NCI-H187 (cell line): ENCODE measurements at places on chromosomes 13 and 19.
A peak's percentile ranks its signal among the peaks of the same experiment; 100 is the strongest.

GRCh38 chr13:109694972-109695371, 91.4 kb downstream of the IRS2 start:
- no peak for DNase-seq

- no peak for DNase-seq
Measured at GRCh38 chr19:5805462-5806132, 730 bp downstream of the NRTN start.

DNA sequence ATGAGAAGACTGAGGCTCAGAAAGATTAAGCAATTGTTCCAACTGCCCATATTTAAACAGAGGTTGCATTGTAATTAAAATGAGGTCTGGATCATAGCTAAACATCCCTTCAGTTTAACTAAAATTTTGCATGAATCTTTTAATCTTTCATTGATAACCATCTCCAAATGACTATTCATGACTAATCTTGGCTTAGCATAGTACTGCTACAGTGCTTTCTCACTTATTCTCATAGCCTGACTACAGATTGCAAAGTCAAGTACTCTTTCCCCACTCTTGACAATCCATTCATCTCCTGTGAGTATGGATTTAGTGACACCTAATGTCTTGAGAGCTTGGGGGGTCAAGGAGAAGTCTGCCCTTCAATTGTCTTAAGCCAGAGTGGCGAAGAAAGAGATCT, 258.4 kb downstream of the RFC3 start:
- no peak for DNase-seq

GRCh38 chr13:37123337-37123736, 17.9 kb upstream of the CSNK1A1L start:
- peak; percentile 36 for DNase-seq

GRCh38 chr13:40994581-40995230, 24.4 kb downstream of the ELF1 start:
- DNase-seq, result no peak

DNA sequence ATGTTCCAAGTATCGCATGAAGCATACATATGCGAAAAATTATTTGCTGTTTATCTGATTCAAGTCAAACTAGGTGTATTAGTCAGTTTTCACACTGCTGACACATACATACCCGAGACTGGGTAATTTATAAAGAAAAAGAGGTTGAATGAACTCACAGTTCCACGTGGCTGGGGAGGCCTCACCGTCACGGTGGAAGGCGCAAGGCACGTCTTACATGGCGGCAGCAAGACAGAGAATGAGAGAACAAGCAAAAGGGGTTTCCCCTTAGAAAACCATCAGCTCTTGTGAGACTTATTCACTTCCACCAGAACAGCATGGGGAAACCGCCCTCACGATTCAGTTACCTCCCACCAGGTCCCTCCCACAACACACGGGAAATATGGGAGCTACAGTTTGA, 13.0 kb upstream of the PROZ start:
- DNase-seq, result no peak

- DNase-seq, result no peak
Measured at GRCh38 chr13:62014299-62014698, 598.6 kb upstream of the PCDH20 start.

DNA sequence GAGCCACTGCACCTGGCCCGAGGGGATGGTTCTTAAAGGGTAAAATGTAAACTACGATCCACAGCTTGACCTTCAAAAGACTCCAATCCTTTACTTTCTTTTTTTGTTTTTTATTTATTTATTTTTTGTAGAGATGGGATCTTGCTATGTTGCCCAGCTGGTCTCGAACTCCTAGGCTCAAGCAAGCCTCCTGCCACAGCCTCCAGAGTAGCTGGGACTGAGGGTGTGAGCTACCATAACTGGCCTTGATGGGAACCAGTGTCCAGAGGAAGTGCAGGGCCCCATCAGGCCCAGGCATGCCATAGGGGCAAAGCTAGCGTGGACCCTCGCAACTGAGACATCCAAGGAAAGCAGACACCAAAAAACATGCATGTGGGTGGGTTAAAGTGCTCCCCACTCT, 14.2 kb upstream of the TLE6 start:
- DNase-seq, result no peak

GRCh38 chr19:51005248-51005647, 3.8 kb upstream of the KLK8 start:
- no peak for DNase-seq

DNA sequence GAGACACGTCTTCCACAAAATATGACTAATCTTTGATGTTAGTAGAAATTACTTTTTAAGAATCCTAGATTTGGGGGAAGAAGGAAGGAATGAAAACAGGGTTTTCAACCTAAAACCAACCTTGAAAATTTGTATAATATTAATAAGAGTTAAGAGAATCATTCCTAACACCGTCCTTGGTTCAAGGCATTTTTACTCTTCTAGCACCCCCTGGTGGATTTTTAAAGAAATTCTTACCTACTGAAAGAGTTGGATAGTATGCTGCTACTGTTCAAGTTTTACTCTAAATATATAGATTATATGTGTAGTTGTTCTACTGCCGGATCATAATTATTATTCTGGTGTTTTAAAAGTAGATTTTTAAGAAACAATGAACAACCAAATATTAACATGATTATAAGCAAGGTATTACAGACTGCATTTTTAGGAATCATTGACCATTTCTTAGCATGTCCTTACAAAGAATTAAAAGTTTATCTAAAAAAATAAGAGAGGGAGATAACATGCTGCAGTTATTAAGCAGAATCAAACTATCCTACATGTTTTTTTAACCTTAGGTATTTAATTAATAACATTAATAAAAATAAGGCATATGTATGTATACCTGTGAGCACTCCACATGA, 7.4 kb upstream of the SLITRK6 start:
- no peak for DNase-seq

DNA sequence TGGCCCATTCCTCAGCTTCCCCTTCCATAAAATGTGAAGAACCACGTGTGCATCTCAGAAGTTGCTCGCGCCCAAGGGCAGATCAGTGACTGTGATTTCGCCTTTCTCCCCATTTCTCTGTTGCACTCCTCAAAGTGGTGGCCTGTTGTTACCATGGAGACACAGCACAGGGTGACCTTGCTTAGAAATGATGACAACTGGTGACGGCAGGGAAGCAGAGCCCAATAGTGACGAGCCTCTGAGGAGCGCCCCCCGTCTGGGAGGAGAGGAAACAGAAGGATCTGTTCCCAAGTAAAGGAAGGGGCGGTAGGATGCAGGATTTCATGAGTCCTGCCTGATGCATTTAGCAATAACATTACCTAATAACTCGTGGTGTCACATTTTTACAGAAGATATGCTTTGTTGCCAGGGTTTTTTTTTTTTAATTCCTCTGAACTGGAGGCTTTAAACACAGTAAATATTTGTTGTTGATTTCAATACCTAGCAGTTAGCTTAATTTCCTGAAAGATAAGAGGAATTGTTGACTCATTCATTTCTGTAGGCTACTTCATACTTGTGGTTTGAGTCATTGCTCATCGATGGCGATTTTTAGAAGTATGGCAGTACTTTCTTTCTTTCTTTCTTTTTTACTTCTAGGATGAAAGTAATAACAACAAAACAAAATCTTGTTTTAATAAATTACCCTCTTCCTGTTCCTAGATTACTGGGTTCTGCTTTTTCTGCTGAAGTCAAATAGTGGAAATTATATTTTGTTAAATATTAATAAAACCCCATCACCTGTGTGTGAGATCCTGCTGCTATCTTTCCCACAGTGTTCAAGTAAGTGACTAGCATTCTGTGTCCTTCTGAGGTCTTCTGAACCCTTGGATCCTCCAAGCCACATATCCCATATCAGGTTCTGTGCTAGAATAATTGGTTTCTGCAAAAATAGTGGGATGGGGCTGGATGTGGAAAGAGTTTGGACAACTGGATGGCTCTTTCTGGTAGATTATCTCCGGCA, 36.0 kb downstream of the MBNL2 start:
- DNase-seq, result no peak

DNA sequence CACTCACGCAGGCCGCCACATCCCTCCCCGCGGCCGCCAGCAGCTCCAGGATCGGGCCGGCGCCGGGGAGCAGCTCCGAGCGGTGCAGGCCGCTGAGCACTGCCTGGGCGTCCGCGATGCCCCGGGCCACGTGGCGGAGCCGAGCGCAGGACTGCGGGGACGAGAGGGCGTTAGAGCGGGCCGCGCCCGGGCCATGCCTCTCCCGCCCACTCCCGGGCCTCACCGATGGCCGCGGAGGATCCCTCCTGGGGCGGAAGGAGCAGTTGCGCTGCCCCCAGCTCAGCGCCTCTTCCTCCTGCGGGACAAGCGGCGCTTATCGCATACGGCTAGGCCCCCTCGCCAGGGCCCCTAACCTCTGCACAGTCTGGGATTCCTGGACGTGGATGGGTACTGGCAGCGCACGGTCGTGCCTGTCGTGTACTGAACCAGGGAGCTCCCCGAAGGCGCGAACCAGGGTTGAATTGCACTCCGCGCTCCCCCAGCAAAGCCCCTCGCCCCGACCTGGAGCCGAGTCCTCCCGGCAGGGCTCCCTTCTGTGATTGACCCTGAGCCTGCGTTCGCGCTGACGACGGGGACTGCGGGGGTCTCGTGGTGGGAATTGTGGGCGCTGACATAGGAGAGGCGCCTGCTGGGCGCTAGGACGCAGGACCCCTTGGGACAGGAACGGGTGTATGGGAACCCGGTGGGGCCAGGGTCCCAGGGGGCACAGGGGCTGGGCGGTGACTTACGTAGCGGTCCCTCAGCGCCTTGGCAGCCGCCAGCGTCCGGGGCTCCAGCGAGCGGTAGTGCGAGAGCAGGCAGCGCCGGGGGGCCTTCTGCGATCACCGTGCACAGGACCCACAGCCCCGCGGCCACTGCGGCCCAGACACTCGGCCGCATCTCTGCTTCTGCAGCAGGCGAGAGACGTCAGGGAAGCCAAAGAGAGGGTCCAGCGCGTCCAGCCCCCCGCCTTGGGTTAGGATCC, 673 bp downstream of the IFNL4 start:
- no peak for DNase-seq
